Stimulated activated CD4-positive, alpha-beta T cell treated with anti-CD3 and anti-CD28 coated beads, Interleukin-1b, Interleukin-23, amount 100 ng/mL, for 48 hours (primary cell): ENCODE measurements at places on chromosomes 3 and 15.

DNA sequence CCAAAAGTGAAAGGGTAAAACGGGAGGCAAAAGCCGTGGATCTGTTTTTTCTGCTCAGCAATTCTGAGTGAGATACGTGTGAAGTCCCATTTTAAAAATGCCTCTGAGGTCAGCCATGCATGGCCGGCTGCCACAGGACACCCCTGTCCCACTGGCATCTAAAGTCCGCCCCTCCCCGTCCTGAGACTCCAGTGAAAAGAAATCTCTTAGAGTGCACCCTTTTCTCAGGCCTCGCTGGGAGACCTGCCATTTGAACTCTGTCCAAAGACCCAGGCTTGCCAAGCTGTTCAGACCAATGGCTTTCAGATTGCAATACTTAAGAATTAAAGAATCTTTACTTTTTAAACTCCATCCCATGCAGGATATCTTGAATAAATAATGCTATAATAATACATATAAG, 61.0 kb upstream of the SLC24A5 start:
- DNase-seq, result no peak

DNA sequence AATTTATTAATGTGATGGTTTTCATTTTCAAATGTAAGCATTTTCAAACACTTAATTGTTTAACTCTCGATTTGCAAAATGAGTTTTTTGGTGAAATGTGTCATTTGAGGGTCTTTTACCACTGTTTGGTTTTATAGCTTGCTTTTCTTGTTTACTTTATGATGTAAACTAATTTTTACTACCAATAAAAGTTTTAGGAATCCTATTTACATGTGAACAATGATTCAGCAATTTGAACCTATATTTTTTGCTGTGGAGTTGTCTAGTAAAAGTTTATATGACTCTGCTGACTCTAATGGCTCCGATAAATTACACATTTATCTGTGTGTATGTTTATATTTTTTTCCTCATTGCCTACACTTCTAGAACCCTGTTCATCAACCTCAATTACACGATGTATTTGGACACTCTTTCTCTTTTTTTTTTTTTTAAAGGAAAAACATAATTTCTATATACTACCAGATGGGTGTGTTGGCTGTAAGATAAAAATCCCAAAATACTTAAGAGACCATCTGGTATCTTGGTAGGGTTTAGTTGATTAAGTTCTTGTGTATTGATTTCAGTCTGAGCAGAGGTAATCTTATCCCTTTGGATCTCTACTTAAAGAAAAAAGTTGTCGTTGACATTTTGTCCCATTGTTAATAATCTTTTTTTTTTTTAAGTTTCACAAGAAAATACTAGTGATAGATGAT, 89.5 kb downstream of the PTPRG start:
- DNase-seq, result no peak

DNA sequence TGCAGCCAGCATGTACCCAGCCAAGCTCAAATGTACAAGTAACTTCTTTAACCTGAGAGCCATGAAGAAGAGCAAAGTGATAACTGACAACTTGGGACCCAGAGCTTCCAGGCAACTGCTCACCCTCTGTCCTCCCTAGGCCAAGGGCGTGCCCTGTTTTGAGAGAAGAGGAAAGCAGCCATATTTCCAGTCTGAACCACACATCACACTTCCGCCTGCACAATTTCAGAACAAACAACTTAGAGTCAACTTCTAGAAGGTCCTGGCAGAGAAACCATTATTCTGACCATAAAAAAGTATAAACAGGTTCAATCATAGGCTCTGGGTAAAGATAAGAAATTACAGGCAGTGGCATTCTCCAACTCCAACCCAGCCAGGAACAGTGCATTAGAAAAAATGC, 50.1 kb downstream of the ITGB5 start:
- no peak for DNase-seq

DNA sequence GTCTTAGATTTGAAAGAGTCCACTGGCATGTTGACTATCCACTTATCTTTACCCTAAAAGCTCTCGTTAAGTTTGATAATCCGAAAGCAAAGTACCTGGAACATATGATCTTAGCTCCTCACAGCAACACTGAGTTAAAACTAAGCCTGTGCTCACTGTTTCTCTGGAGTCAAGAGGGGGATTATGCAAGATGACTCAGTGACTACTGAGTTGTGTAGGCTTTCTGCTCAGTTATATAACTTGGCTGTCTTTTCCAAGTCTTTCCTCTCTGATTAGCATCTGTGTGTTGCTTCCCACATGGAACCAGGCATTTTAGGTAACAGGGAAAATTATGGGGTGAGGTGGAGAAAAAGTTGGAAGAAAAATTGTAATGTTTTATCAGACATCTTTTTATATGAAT, 31.2 kb upstream of the MYO5C start:
- DNase-seq, result no peak
